CD8-positive, alpha-beta memory T cell (primary cell): ENCODE measurements at places on chromosomes 2 and 18. TPM values are rescaled to one million over a fixed set of nuclear protein-coding genes. Genes with fewer than 3 reads are reported as not detected.

LOXHD1 gene
- total RNA-seq: not detected

ST8SIA5 gene
- total RNA-seq: not detected

ZNF407 gene
- total RNA-seq: 14.9 TPM

GAREM2 gene
- 3.3 TPM for total RNA-seq

HOXD12 gene
- total RNA-seq: not detected

- no peak for DNase-seq
Measured at GRCh38 chr2:162016080-162016479, 57.9 kb downstream of the DPP4 start.

DNA sequence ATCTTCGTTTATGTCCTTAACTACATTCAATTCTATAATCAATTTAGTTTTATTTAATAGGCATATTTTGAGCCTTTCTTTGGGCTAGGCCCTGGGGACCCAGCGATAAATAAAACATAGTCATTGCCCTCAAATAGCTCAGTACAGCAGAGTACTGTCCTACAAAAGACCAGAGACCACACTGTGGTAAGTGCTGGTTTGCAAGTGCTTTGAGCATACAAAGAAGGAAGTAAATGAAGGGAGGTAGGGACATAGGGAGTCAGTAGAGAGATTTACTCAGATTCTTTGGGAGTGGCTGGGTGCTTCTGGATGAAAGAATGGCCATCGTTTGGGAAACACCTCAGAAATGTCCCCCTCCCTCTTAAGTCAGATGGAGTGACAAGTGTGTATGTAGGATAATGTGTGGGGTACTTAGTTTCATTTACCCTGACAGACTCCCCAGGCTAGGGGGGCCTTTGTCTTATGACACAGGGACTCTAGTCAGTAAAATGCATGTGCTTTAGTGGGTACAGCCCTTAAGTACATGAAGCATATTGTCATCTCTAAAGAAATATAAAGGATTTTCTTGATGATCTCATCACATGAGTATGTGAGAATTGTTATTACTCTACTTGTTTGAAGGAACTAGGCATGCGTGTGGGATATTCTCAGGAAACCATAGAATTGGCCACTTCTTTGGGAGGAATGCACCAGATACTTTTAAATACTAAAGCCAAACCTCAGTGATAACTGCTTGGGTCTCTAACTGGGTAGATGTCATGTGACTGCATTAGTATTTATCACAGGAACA, 35.1 kb downstream of the MAPRE2 start:
- DNase-seq: no peak

DNA sequence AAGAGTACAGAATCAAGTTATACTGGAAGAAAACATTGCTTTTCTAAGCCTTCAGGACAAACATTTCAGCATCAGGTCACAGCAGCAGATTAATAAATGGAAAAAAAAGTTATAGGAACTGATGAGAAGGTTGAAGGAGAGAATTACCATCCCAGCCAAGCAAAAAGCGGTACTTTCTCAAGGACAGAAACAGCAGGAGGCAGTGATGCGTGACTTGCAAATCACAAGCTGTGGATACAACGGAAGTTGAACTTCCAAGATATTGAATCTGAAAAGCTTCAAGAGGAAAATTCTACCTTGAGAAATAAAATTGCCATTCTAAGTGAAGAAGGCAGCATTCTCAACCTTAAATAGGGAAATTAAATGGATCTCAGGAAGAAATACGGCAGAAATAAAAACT, 18.5 kb upstream of the SERPINB12 start:
- no peak for DNase-seq

DNA sequence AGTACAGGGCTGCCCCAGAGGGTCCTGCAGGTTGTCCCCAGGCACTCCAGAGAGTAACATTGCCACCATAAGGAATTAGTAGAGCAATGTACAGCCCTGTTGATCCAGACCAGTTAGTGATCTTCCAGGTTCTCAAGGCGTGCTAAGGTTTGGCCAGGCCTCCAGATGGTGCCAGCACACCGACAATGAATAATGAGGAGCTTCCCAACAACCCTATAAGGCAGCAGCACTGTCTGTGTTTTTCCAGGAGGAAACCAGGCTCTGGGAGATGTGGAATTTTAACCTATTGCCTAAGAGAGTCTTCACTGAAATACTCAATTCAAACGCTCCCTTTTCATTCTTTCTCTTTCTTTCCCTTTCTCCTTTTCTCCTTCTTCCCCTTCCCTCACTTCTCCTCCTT, 122.1 kb downstream of the MGAT5 start:
- no peak for DNase-seq

DNA sequence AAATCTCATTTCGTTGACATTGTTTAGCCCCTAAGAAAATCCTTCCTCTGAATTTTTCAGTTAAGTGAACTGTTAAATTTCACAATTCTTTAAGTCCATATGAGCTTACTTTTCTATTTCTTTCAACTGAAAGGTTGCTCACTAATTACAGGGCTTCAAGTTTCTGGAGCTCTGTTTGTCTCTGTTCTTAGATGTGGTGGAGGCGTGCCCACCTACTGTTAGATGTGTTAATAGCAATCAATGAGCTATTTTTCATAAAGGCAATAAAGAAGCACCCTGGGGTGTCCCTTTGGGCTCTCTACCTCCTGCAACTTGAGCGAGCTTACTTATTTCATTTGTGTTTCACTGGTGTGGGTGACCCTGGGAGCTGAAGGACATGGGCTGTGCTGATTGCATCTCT, 25.0 kb downstream of the CREG2 start:
- no peak for DNase-seq

GRCh38 chr18:56851774-56852173, 200.6 kb downstream of the WDR7 start:
- no peak for DNase-seq

DNA sequence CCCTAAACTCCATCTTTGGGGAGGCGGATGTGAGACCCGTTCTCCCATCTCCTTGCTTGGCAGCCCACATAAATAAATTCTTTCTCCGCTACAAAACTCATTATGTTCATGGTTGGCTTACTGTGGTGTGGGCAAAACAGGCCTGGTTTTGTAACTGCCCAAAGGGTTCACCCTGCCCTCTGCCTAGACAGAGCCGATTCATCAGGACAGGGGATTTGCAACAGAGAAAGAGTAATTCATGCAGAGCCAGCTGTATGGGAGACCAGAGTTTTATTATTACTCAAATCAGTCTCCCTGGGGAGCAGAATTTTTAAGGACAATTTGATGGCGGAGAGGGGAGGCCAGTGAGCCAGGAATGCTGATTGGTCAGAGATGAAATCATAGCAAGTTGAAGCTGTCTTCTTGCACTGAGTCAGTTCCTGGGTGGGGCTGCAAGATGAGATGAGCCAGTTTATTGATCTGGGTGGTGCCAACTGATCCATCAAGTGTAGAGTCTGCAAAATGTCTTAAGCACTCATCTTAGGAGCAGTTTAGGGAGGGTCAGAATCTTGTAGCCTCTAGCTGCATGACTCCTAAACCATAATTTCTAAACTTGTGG, 8.4 kb upstream of the RNF125 start:
- no peak for DNase-seq

GRCh38 chr2:191217580-191217979, 27.6 kb upstream of the MYO1B start:
- DNase-seq: no peak

DNA sequence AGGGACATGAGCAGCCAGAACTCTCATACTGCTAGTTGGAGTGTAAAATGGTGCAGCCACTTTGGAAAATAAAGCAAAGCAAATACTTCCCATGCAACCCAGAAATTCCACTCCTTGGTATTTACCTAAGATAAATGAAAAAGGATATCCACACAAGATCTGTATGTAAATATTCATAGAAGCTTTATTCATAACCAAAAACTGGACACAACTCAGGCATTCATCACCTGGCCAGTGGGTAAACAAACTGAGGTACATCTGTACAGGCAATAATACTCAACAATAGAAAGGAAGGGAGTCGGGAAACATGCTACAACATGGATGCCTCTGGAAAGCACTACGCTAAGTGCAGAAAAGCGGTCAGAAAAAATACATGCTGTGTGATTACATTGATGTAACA, 2.5 kb upstream of the LOXHD1 start:
- no peak for DNase-seq

DNA sequence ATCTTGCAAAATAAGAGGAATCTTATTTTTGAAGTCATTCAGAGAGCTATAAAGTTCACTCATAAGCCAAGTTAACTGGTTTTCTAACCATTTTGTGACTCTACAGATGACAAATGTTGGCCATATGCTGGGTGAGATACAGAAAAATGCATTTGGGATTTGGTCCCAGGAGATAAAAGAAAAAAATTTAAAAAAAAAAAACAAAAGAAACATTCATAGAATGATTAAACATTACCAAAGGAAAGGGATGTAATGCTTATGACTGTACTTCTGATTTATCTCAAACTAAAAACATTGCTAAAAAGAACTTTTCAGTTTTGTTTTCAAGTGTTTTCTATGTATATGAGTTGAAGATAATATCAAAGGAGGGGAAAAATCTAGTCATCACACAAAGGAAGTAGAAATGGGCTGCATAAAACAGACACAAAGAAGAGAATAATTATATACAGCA, 43.1 kb downstream of the PELI1 start:
- DNase-seq: no peak

DNA sequence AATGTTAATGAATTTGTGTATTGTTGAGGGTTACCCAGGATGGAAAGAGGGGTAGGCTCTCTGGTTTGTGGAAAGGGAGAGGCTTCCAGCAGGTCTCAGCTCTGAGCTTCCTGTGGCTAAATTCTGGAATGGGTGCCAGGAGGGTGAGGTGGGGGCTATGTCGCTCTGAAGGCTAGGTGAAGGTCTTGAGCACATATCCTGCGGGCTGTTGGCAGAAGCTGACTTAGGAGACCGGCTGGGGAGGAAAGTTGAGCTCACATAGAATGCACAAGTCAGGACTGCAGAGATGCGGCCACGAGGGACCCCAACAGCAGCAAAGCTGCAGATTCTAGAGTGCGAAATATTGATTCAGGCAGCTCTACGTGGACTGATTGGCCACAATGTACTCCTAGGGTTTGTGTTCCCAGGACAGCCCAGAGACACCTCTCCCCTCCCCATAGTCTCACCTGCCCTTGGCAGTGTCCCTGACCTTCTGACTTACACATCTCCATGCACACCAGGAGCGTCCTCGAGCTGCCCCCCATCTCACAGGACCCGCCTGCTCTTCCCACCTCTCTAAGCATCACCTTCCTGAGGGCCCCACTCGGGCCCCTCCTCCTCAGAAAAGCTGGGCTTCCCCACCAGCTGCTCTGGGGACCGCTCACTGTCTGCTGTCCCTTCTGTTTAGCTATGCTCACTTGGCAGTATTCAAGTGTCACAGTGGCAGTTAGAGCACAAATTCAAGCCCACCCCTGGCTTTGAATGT, 72.6 kb downstream of the ALK start:
- DNase-seq: no peak

DNA sequence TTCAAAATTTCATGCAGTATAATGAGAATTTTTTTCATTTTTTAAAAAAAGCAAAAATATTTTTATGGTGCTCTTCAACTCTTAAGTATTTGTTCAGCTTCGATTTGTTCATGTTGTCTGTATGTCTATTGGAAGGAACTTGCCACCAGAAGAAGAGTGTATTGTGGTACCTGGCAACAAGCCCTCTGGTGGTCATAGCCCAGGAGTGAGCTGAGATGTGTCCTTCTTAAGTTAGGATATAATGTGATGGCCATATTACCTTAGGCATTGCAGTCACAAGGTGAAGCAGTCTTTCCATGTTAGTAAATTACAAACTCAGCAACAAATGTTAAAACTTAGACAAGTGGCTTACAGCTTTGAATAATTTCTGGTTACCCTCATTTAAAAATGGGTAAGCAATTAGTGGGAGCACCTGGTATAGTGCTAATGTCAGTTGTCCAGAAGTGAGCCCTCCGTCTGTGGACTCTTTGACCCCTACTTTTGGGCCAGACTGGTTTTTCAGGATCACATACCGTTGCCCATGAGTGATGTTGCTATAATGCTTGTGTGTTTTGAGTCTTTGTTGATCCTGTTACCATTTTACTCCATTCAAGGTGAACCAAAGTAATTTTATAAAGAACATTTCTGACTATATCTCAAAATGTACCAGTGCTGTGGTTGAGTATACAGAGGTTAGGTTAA, 57.4 kb downstream of the MYO1B start:
- peak; percentile 4 for DNase-seq

DNA sequence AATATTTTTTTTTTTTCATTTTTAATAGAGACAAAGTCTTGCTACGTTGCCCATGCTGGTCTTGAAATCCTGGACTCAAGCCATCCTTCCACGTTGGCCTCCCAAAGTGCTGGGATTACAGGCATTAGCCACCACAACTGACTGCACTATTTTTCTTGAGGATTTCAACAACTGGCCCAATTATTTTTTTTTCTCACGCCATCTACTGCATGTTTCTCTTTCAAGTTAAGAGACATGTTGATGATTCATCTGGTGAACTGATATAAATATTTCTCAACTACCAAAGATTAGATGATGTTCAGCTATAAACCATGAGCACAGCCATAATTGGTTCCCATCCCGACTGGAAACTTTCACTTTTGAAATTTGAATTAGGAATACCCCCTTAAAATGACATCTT, 688.4 kb upstream of the SYT4 start:
- no peak for DNase-seq

DNA sequence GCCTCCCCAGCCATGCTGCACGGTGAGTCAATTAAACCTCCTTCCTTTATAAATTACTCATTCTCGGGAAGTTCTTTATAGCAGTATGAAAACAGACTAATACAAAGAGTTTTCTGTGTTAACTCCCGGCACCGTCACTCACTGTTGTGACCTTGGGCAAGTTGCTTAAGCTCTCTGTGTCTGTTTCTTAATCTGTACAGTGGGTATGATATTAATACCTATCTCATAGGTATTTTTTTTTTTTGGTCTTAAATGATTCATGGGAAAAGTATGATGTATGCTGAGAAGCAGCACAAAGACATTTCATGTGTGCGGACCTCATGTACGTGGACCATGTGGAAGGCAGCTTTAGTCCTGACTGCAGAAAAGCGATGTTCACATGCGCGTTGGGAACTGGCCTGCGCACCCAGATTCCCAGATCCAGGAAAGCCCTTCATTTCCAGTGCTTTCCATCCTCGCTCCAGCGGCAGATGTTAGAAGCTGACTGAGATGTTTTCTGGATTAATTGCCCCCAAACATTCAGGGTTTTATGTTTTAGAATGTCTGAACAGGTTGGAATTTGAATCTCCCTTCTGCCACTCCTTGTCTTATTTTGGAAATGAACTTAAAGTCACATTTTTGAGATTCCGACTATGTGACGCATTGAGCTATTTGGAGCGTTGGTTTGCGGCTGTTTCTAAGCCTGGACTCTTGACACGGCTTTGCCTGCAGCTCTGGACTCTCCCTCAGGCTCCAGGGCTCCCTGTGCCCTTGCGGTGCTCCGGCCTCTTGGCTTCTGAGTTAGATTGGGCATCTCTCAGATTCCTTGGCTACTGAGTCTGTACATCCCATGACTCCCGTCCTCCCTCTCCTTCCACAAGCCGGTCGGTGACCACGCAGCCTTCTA, 61.4 kb downstream of the SLC4A3 start:
- DNase-seq: no peak

GRCh38 chr2:46669996-46670793, 190.8 kb downstream of the TMEM247 start:
- DNase-seq: no peak

- no peak for DNase-seq
Measured at GRCh38 chr2:67798541-67799160, 264.2 kb downstream of the C1D start.
